ENCODE measurements at places on chromosomes 1 and 21.
A peak's percentile ranks its signal among the peaks of the same experiment; 100 is the strongest.

DNA sequence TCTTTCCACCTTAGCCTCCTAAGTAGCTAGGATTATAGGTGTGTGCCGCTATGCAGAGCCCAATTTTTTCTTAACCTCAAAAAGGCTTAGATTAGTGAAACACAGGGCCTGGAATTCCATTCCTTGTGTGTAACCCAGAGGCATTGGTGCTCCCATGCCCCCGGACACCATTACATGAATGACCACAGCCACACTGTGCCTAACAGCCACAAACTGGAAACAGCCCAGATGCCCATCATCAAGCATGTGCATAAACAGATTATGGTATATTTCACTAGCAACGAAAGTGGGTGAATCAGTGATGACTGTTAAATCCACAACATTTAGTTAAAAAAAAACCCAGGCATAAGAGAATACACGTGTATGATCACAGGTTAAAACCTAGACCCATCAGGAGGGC, 24.4 kb downstream of the ADAM30 start:
- no peak for DNase-seq

DNA sequence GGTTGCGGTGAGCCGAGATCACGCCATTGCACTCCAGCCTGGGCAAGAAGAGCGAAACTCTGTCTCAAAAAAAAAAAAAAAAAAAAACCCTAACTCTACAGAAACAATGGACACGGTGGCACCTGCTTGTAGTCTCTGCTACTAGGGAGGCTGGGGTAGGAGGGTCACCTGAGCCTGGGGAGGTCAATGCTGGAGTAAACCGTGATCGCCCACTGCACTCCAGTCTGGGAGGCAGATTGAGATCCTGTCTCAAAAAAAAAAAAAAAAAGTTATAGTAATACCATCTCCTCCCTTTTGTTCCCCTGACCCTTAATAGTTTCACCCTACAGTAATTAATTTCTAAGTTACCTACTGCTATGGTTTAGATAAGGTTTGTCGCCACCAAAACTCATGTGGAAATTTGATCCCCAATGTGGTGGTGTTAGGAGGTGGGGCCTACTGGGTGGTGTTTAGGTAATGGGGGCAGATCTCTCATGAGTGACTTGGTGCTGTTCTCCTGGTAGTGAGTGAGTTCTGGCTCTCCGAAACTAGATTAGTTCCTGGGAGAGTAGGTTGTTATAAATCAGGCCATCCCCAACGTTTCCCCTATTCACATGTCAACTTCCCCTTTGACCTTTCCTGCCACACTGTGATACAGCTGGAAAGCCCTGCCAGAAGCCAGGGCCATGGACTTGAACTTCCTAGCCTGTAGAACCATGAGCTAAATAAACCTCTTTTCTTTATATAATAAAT, 9.8 kb downstream of the FBXO42 start:
- no peak for DNase-seq

DNA sequence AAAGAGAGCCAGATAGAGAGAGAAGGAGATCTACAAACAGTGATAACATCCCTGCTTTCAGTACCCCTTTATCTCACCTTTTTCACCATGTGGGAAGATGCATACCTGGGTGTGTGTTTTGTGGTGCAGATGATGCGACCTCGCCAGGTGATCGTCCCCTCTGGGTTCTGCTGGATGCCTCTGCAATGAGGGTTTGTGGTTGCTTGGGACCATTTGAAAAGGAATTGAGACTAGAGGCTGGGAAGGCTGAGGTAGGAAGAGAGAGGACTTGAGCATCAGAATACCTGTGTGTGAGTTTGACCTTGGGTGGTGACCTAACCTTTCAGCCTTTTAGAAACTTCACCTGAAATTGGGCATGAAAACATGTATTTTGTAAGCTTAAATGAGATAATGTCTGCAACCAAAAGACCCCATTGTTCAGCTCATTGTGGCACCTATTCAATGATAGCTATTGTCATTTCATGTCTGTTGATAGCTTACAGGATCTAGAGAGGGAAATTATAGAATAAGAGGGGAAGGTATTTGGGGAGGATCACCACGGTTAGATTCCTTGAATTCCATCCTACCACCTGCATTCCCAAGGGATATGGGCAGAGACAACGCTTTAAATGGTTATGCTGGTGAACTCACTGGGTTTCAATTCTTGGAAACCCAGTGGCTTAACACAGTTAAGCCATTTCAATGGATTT, 125.7 kb downstream of the IGSF21 start:
- DNase-seq = no peak

GRCh38 chr1:3312898-3313575, 141.4 kb upstream of the ARHGEF16 start:
- peak; percentile 16 for DNase-seq

DNA sequence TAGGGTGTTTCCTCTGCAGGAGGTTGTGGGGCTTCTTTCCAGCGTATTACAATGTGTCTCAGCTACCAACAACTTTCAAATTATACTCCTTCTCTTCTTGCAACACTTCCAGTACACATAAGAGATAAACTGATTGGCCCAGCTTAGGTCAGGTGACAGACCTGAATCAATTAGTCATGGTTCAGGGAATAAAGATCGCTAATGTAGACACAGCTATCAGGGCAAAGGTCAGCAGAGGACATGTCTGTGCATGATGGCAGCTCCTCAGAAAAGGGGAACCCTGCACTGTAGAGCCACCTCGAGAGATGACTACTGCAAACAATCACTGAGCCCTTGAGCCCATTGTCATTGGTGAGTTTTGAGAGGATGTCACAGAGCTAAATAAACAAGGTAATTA, 36.8 kb upstream of the PKN2 start:
- DNase-seq = peak; percentile 69

DNA sequence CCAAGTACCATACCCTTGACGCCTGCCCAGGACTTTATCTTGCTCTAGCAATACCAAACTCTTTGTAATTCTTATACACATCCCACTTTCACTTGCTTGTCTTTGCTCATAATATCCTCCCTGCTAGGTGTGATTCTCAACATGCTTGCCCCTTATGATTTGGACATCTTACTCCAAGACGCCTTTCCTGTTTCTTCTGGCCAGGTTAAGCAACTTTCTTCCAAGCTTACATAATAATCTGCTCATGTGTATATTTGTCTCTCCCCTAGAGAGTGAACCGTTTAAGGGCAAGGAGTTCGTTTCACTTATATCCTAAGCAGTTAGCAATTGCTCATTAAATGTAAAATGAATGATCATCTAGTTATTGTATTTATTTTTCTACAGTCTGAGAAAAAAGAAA, 21.8 kb downstream of the CRYZL1 start:
- peak; percentile 18 for DNase-seq

DNA sequence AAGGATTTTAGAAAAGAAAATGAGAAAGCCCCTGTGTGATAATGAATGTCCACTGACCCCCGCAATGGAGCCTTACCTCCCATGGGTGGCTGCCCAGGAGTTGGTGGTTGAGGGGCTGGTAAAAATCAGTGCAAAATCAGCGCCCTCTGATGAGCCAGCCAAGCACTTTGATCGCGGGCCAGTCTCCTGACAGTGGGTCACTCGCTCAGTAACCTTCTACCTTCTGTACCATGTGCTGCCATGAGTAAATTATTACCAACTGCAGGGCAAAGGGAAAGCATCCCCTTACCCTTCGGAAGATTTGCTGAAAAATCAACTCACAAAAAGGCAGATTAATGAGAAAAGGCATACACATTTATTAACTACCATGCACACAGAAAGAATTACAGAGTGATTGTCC, 58.8 kb downstream of the KCNK1 start:
- DNase-seq = no peak

GRCh38 chr1:184930232-184930631, 44.1 kb downstream of the NIBAN1 start:
- DNase-seq = peak; percentile 92

DNA sequence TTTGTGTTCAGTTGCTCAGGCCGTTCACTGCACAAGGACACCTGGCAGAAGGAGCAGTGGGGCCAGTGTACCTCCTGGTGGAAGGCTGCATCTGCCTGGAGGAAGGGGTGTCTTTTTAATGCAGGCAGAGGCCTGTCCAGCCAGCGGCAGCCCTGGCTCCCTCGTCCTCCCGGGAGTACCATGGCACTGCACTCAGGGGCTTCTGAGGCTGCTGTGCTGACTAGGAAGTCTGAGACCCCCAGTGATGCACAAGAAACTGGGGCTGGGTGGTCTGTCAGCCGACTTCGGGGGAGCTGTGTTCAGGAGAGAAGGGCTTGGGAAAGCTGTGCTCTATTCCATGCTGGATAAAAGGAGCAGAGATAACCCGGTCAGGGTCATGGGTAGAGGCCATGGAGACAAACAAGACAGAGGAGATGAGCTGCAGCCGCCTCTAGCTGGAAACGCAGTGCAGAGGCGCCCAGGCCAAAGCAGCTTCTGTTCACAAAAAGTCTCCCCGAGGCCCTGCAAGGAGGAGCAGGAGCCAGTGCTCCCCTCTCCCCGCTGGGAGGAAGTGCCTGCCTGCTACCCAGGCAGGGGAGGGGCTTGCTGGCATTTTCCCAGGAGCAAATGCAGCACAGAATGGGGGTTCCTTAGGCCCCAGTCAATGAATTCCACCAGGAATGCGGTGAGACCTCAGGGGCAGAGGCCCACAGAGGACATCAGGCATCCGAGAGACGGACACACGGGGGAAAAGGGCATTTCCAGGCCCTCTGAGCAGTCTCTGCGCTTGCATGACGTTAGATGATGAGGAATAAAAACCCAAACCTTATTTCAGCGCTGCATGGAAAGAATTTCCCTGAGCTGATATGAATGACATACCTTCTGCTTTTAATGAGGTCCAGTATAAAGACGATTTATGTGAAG, 17.2 kb upstream of the C2CD2 start:
- no peak for DNase-seq

DNA sequence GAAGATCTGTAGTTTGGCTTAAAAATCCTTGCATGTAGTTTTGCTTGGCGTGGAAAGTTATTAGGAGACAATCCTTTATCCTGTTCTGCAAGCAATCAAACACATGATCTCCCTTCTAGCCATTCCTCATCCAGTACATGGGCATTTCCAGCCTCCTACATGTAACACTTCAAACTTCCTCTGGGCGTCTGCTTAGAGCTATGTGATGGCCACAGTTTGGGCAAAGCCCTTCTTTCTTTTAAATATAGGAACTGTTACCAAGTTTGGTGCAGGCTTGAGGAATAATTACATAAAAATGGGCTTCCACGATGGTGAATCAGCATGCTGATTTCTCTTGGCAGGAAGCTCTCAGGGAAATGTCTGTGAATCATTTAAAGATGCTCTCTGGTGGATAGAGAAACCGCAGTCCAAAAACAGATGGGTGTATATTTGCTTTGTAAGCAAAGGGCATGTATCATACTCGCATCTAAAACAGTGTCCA, 176.9 kb upstream of the FMN2 start:
- DNase-seq = no peak

DNA sequence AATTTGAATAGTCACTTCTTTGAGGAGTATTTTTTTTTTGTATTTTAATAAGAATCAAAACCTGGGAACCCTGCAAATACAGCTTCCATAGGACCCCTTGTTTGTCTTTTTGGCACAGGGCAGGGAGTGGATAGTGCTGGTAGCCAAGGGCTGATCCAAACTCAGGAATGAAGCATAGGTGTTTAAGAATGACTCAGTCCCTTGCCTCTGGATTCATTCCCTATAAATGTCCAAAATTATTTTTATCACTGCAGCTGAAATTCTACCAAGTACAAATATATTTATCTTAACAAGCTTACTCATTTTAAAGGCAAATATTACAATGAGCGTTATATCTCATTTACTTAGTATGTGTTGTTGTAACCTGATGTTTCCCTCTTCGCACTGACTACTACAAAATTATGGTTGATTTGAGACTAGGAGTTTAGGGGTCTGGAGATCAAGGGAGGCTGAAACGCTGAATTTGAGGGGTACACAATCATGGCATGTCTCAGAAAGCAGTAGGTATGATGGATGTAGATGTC, 278.6 kb upstream of the LYPLAL1 start:
- DNase-seq = no peak

GRCh38 chr1:218166268-218166945, 118.7 kb upstream of the RRP15 start:
- no peak for DNase-seq

DNA sequence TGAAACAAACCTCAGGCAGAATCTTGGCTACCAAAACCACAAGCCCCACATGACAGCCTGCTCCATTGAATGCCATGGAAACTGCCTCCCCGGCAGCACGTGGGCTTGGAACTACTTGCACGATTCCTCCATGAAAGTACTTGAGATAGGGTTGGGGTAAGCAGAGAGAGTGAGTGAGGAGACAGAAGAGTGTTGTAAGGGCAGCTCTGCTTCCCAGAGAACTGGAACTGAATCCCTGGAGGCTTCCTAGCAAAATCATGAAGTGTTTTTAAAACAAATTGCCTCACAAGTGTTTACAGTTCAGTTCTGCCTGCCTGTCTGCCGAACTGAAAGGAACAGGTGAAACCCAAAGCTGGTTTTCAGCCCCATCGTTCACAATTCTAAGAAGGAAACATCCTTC, 35.3 kb upstream of the DNASE2B start:
- DNase-seq = no peak

- DNase-seq = no peak
These were observed 129.2 kb downstream of the NUF2 start for GRCh38 chr1:163450986-163451385.

DNA sequence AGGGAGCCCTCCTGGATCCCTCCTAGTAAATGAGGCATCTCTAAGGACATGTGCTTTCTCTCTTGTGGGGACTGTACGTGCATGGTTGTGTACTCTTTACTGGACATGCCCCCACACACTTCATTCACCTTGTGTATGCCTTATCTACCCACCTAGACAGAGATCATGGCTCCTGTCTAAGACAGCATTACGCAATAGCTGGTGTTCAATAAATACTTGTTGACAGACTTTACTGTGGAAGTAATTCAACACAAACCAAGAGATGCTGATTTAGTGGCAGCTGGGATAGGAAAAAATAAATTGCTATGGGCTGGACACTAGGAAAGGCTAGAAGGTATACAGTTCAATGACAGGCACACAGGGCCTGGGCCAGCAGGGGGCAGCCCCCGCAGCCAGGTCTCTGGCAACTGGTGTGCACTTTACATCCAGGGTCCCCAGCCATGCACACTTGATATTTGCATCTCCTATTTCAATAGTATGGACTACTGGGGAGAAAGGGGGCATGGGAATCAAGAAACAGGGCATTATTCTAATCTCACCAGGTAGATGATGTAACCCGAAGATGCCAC, 24.2 kb downstream of the TRABD2B start:
- no peak for DNase-seq

- no peak for DNase-seq
These were observed 33.1 kb upstream of the KLHDC7A start for GRCh38 chr1:18447509-18448220.

- peak; percentile 96 for DNase-seq
These were observed 59.8 kb downstream of the CAPN2 start for GRCh38 chr1:223771814-223772770.

- no peak for DNase-seq
These were observed 193.8 kb downstream of the DYRK1A start for GRCh38 chr21:37560385-37560784.

- DNase-seq = no peak
These were observed 45.9 kb upstream of the NR5A2 start for GRCh38 chr1:199981584-199981983.

- DNase-seq = no peak
These were observed 181.8 kb downstream of the APP start for GRCh38 chr21:25988738-25989137.

GRCh38 chr1:211574705-211575104, 4.3 kb downstream of the SLC30A1 start:
- no peak for DNase-seq
